HuH-7 (cell line): ENCODE measurements at places on chromosomes 12 and 14.

- peak; percentile 39 for DNase-seq
Observed at GRCh38 chr12:119412811-119413794, 78.6 kb downstream of the CCDC60 start.

DNA sequence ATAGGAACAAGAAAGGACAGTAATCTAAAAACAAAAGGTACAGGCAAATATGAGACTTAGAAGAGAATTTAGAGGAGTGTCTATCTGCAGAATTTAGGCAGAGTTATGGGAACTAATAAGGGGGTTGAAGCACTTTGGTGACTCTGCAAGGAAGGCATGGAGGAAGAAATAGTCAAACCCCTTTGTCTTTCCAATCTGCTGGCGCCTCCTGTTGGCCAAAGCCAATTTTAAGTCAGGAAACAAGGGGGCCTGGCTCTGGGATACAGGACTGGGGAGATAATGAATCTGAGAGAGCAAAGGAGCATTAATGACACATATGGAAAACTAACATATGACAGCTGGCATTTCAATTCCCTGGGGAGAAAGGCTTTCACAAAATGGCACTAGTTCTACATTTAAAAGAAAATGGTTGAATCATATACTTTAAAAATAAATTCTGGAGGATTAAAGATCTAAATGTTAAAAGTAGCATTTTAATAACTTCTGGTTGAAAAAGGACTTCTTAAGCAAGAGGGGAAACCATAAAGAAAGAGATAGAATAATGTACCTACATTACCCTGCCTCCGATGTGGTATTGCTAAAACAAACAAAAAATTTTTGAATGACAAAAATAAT is 48.5 kb upstream of the CSRP2 start:
- peak; percentile 40 for DNase-seq

- no peak for DNase-seq
Observed at GRCh38 chr12:121132601-121133481, at the start of gene P2RX7. TSS of gene P2RX7 (plus strand) at chr12:121132876. CDS start at chr12:121132971, 95 bp downstream.

DNA sequence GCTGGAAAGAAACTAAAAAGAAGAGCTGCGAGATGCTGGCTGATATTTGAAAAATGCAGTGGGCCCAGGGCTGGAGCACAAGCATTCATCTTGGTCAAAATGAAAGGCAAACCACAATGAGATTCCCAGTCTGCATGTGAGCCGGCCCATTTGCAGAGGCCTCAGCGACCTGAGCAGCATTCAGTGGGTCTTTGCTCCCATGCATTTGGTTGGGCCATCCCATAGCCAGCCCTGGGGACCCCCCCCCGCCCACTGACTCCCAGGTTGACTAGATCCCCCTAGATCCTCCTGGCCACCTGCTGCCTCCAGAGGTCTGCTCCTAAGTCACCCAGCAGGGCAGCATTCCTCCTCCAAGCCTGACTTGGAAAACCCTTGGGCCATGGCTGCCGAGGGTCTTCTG is 59.8 kb downstream of the PRMT8 start:
- no peak for DNase-seq

GRCh38 chr14:90632451-90632850 is 183.8 kb downstream of the TTC7B start:
- DNase-seq = no peak

GRCh38 chr12:27112871-27113270 is 30.5 kb upstream of the C12orf71 start:
- no peak for DNase-seq

GRCh38 chr12:19179986-19180385 is 50.5 kb downstream of the PLEKHA5 start:
- no peak for DNase-seq

DNA sequence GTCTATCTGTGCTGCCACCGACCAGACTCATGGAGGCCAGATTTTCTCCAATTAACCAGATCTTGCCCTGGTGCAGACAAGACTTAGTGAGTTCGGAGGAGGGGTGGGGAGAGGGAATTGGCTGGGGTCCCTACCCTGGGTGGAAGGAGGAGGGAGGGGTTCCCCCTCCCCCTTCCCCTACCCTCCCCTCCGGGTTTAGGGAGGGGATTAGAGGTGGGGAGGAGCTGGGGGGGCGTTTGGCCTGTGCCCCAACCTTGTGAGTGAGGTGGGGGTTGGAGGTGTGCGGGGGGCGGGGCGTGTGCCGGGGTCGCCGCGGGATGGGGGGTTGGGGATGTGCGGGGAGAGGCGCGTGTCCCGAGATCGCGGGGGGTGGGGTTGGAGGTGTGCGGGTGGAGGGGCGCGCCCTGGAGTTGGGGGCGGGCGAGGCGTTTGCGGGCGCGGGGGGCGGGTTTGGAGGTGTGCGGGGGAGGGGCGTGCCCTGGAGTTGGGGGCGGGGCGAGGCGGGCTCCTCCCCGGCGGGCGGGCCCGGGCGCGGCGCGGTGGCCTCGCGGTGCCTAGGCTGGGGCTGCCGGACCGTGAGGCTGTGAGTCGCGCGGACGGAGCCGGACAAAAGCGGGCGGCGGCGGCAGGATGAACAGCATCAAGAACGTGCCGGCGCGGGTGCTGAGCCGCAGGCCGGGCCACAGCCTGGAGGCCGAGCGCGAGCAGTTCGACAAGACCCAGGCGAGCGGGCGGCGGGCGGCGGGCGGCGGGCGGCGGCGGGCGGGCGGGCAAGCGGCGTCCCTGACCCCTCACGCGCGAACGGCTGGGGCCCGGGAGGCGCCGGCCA is at the start of gene HIP1R:
HIP1R (plus strand) TSS at position 537 of the 829 bp plus-strand sequence; CDS start at position 631, 94 bp downstream.
- peak; percentile 60 for DNase-seq

GRCh38 chr12:12947902-12948301 is 4.1 kb downstream of the GPRC5D start:
- DNase-seq = no peak

DNA sequence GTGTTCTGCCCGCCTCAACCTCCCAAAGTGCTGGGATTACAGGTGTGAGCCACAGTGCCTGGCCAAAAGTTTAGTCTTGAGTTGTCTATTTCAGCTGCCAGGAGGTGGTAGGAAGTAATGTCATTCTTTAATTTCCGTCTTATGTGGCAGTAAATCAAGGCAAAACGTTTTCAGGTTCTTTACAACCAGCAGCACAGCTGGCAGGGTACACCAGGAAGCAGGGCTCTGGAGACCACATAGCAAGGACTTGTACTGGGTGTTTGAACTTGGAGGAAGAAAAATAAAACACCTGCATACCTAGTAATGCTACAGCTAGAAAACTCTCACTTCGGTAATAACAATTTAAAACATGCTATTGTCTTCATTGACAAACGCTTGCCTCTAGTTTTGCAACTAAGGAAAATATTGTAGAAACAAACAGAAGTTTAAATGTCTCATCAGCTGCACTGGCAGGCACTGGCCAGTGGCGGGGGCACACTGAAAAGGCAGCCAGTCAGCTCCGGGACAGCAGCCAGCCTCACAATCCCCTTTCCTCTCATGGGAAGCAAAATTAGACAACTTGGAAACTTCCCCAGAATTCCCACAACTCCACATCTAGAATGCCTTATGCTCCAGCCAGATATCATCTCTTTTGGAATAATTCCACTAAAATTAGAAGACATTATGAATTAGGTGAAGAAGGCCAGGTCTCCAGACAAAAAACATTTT is 72.2 kb downstream of the CLIP1 start:
- no peak for DNase-seq

DNA sequence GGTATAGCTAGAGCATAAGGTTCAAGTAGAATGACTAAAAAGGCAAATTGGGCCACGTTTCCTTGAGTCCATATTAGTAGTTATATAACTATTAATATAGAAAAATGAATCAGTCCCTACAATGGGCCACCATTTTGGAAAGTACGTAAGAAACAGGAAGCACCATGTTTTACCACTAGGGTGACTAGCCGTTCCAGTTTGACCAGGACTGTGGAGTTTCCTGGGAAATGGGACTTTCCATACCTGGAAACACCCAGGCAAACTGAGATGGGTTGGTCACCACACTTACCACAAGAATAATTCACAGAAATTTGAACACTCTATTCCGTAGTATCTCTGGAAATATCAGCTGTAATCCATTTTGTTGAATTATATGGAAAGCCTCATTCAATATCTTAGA is 2.1 kb upstream of the MAGOHB start:
- no peak for DNase-seq

GRCh38 chr12:24931666-24932405 is 17.1 kb downstream of the BCAT1 start:
- no peak for DNase-seq

GRCh38 chr12:754851-755562 is 2.6 kb downstream of the WNK1 start:
- DNase-seq = peak; percentile 66

DNA sequence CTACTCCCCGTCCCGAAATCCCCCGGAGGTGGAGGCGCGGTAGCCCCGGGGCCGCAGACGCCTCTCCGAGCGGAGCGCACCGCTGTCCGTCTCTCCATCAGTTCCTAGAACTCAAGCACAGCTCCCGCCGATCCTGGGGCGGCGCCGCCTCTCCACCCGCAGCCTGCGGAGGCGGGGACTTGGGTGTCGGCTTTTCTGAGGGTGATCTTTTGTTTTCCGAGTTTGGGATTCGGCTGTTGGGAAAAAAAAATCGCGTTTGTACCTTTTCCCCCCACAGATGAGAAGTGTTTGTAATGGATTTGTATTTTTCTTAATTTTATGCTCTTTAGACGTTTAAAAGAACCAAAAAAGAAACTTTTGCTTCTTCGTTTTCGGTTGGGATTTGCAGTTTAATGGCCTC is 26.6 kb downstream of the LRCOL1 start:
- DNase-seq = no peak

- DNase-seq = no peak
Observed at GRCh38 chr12:19707948-19708409, 268.7 kb downstream of the AEBP2 start.

DNA sequence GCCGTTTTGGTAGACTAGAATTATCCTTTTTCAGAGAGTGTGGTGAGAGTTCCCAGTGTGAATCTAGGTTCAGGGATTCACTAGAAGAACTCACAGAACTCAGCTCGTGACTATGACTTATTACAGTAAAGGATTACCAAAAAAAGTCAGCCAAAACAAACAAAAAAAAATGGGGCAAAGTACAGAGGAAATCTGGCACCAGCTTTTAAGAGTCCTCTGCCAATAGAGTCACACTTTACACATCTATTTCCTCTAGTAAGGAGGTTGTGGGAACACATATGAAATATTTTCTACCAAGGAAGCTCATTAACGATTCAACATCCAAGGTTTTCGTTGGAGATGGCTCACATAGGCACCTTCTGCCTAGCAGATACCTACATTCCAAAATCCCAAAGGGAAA is 28.2 kb downstream of the TSPAN19 start:
- DNase-seq = no peak

DNA sequence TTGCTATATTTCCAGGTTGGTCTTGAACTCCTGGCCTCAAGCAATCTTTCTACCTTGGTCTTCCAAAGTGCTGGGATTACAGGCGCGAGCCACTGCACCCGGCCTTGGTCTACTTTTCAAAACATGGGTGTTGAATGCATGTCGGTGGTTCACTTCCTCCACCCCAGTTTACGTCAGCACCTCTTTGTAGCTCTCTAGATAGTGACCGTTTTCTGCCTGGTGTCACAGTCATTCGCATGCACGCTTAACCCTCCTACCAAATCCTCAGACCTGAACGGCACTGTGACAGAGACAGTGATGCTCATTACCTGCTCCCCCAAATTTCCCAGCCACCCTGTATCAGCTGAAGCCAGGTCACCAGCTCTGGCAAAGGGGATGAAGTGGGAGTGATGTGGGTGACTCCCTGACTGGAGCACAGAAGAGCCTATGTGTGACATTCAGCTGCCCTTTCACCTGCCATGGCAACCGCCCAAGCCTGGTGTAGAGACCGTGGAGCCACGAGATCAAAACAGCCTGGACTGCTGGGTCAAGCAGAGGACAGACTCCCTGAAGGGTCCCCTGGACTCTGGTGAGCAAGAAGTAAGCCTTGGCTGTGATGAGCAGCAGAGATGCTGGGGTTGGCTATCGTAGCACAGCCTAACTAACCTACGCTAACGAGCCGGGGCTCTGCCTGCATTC is 66.2 kb upstream of the GPR68 start:
- DNase-seq = no peak
